ENCODE measurements at places on chromosomes 1 and 21.

- DNase-seq = peak; percentile 38
Measured at GRCh38 chr1:206583707-206584648, 28.3 kb downstream of the EIF2D start.

DNA sequence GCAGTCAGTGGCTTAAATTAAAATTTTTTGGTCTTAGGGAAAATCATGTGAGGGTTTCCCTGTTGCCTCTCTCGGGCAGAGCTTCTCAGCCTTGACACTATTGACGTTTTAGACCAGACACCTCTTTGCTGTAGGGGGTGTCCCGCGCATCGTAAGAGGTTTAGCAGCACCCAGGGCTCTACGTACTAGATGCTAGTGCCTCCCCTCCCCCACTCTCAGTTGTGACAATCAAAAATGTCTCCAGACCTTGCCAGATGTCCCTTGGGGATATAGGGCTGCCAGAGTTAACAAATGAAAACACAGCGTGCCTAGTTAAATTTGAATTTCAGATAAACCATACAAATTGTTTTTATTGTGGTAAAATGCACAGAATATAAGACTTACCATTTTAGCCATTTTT lies 293.3 kb downstream of the DISC1 start:
- no peak for DNase-seq

- DNase-seq = no peak
Measured at GRCh38 chr1:171769171-171769570, 12.3 kb upstream of the METTL13 start.

- DNase-seq = peak; percentile 57
Measured at GRCh38 chr1:62407398-62408009, 29.3 kb upstream of the USP1 start.

- DNase-seq = no peak
Measured at GRCh38 chr1:153882296-153882912, 40.4 kb downstream of the GATAD2B start.

GRCh38 chr1:214895011-214895600 lies 187.4 kb upstream of the KCNK2 start:
- DNase-seq = no peak

DNA sequence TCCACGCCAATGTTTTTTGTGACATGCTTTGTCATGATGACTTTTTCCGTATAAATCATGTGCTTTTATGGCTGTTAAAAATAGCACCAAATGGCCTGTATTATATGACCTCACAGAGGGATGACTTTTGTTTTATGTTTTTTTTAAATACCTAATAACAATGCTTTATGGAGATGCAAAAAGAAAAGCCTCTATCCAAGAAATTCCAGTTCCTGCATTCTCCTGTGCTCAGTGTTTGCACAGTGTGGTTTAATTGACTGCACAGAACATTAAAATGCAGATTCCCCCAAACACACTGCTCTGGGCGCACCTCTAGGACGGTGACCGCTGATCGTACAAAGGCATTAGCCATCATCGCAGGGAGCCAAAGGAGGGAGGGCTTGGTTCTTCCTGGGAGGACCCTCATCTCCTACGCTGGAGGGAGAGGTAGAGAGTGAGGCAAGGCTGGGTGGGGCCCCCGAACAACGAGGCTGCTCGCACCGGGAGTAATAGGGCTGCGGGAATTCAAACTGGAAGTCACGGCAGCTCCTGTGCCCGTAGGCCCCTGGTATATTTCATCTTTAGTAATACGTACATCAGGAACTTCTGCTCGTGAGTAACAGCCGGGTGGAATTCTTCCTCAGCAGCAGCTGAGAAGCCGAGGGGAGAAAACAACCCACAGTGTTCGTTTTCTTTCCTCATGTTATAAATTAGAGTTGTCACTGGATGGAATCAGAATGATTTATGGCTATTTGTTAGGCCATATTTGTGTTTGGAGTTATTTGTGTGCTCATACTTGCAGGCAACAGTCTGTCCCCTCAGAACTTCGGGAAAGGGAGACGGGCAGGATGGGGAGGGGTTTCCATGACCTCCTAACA lies 465.6 kb downstream of the CAMTA1 start:
- DNase-seq = no peak

GRCh38 chr1:4511374-4511773 lies 143.0 kb upstream of the AJAP1 start:
- no peak for DNase-seq

DNA sequence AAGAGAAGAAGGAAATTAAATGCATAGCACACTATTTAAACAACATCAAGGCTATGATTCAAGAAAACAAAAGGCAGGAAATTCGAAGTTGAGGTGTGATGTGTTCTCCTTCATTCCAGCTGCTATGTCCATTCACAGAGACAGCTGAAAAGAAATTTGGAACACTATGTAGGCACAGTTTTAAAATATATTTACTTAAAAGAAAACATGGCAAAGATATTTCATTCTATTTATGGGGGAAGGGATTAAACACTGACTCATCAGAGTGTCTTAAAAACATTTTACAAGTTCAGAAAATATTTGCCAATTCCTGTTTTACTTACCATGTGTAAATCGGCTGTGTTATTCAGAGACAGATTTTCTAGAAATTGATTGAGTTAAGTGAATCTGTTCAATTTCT lies 39.4 kb upstream of the NGF start:
- DNase-seq = no peak

- DNase-seq = no peak
Measured at GRCh38 chr1:77143529-77144121, 75.6 kb downstream of the PIGK start.

- no peak for DNase-seq
Measured at GRCh38 chr1:82843876-82844275, 1043.1 kb downstream of the ADGRL2 start.

DNA sequence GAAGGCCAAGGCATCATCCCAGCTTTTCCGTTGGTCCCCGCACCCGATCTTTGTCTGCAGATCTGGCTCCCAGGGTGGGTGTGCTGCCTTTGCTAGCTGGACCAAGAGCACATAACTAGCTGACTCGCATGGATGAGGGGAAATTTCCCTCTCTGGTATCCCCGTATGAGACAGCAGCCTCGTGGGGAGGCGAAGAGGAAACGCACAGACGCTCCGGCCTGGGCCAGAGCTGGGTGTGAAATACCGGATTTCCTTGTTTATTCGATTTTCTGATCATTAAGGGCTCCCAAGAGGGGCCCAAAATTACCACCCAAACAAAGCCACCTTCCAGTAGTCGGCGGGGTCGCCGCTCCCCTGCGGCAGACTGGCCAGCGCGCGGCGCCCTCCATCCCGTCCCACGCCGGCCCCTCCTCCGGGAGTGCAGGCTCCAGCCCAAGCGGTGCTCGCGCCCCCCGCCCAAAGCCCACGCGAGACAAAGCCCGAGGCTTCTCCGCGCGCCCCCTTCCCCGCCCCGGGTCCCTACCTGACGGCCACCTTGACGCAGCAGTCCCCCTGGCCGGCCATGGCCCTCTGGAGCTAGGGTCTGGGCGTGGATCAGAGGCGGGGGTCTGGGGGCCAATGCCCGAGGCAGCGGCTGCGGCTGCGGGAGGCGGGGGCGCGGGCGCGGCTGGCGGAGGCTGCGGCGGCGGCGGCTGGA lies 546 bp downstream of the KIF21B start:
- DNase-seq = no peak

GRCh38 chr1:184493987-184494388 lies 107.2 kb downstream of the C1orf21 start:
- DNase-seq = no peak

DNA sequence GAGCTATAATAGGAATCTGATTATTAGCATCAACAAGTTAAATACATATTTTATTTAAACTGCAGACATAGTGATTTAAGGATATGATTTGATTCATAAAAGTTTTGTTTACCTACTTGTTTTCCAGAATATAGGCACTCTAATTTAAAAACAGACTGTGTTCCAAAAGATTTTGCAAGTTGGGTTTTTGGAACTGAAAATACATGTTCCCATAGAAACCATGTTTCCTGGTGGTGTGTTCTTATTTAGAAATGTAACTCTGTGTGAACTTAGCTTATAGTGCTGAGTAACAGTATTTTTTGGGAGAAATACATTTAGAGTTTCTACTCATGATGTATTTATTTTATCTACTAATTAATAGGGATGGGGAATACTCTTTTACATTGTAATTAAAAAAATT lies 21.8 kb downstream of the USP25 start:
- no peak for DNase-seq

DNA sequence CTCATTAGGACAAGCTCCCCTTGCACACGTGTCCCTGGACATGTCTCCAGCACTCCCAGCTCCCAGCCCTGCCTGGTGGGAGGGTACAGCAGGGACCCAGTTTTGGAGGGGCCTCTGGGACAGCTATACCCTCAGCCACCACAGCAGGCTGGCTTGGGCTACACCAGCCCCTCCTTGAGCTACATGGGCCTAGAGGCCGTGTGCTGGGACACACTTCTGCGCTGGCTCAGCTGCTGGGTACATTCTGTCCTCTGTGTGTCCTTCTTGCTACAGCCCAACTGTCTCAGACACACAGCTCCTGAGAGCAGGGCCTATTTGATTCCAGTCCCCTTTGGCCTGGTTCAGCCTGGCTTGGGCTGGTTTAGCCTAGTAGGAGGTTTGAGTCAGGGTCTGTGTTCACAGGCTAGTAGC lies 26.7 kb downstream of the DMAP1 start:
- DNase-seq = no peak

DNA sequence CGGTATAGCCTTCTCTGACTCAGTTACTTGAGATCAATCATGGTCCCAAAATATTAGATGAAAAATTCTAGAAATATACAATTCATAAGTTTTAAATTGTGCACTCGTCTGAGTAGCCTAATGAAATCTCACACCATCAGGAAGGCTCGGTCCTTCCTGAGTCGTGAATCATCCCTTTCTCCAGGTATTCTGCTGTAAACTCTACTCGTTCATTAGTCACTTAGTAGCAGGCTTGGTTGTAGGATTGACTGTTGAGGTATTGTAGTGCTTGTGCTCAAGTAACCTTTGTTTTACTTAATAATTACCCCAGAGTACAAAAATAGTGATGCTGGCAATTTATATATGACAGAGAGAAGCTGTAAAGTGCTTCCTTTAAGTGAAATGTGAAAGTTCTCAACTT lies 238.7 kb downstream of the OLFM3 start:
- no peak for DNase-seq

- no peak for DNase-seq
Measured at GRCh38 chr21:34517491-34518245, 5.7 kb upstream of the KCNE1 start.

- DNase-seq = no peak
Measured at GRCh38 chr1:225990705-225991464, 8.3 kb downstream of the SDE2 start.

DNA sequence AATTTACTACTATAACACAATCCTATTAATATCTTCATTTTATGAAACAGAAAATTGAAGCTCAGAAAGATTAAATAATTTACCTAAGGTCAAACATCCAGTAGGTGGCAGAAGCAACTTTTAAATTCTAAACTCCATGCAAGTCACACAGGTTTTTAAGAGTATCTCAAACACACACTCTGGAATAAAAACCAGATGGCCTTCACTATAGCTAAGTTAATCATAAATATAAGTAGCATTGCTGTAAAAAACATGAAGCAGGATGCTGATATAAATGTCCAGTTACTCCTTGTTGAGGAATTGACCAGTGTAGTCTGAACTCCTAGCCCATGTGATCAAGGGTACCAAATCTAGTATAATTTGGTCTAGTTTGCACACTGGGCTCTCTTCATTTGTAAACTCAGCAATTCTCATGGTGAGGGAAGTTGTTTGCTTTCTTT lies 9.4 kb upstream of the FMO3 start:
- peak; percentile 61 for DNase-seq

GRCh38 chr1:172185211-172185610 lies 235.3 kb upstream of the C1orf105 start:
- no peak for DNase-seq

GRCh38 chr1:78081980-78082860 lies 36.5 kb downstream of the GIPC2 start:
- no peak for DNase-seq

GRCh38 chr1:60149251-60149650 lies 75.7 kb upstream of the C1orf87 start:
- DNase-seq = no peak

- DNase-seq = no peak
Measured at GRCh38 chr1:116545359-116545705, 25.5 kb downstream of the CD58 start.

DNA sequence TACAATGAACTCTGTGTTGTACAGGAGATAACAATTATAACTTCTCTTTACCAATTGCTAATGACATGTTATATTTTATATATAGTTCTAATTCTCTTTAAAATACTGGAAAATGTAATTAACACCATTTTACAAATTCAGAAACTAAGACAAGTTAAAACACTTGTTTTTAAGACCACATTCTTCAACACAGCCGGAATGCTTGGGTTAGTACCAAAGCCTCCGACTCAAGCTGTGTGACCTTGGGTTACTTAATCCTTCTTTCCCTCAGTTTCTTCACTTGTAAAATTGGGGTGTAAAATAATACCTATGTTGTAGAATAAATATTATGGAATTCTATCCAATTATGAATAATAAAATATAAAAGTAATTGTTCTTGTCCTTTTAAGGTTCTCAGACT lies 378.7 kb downstream of the USH2A start:
- DNase-seq = no peak

- DNase-seq = no peak
Measured at GRCh38 chr1:31959521-31960340, 21.6 kb upstream of the PTP4A2 start.

- DNase-seq = no peak
Measured at GRCh38 chr1:52356818-52357355, 9.1 kb downstream of the CC2D1B start.

- DNase-seq = no peak
Measured at GRCh38 chr1:40799351-40799867, 15.8 kb downstream of the KCNQ4 start.

DNA sequence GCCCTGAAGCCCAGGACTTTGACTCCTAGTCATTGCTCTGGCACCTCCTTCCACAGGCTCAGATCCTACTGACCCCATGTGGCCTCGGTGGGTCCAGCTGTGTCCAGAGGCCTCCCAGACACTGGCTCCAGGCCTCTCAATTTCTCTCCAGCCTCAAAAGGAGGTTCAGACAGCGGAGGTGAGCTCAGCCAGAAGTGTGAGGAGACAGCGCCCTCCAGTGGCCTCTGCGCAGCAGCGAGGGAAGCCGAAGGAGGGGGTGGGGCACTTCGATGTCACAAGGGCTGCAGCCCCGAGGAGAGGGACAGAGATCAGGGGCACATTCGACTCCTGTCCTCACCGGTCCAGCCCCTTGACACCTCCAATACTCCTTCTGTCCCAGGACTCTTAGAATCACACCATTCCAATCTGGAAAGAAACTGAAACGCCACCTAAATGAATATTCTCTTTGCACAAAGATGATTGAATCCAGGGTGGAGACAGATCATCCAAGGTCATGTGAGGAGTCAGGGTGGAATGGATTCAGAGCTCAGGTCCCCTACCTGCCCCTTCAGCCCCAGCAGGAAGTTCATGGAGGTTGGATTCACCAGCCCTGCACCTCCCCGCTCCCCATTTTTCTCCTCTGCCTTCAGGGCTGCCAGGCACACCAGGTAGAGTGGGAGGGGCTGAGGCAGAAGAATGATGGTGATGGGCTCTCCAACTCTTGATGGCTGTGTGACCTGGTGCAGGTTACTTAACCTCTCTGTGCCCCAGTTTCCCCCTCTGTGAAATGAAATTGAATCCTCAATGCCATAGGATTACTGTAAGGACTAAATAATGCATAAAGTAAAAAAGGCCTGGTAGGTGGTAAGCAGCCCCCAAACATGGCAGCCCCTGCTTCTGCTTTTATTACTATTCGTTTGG lies 34.8 kb upstream of the ZBTB40 start:
- peak; percentile 63 for DNase-seq

Measured in HFF-Myc (cell line).